Epithelial cell of alveolus of lung (primary cell): ENCODE measurements at places on chromosomes 7 and 10. TPM values are rescaled to one million over a fixed set of nuclear protein-coding genes. Genes with fewer than 3 reads are reported as not detected.

The UBTD1 gene
- total RNA-seq, result 27.5 and 32.8 TPM in 2 replicates

The BTBD16 gene
- not detected in 2 replicates for total RNA-seq

The PRSS58 gene
- not detected in 2 replicates for total RNA-seq

The ATRNL1 gene
- 0.56 and 1.7 TPM in 2 replicates for total RNA-seq

The CDHR1 gene
- total RNA-seq, result 0.52 TPM in 1 of 2 replicates, not detected in the other

The AKR1D1 gene
- total RNA-seq, result not detected in 2 replicates

The FAS gene
- total RNA-seq, result 17.8 and 35.1 TPM in 2 replicates

The IL6 gene
- total RNA-seq, result 0.40 and 28.8 TPM in 2 replicates

The PDAP1 gene
- 97.0 and 105 TPM in 2 replicates for total RNA-seq

The COL17A1 gene
- total RNA-seq, result 1.0 and 7.5 TPM in 2 replicates

The TAS2R4 gene
- under 0.01 and 0.88 TPM in 2 replicates for total RNA-seq

The ASAH2B gene
- total RNA-seq, result 3.8 and 4.9 TPM in 2 replicates

The TMEM139 gene
- 0.39 TPM in 1 of 2 replicates, not detected in the other for total RNA-seq

The GIMAP2 gene
- 1.0 and 2.1 TPM in 2 replicates for total RNA-seq

The NDUFB2 gene
- 180 and 270 TPM in 2 replicates for total RNA-seq

The HOGA1 gene
- total RNA-seq, result 0.13 and 0.48 TPM in 2 replicates

The NIPSNAP2 gene
- 50.3 and 77.5 TPM in 2 replicates for total RNA-seq

The PRR15 gene
- total RNA-seq, result 0.16 and 4.5 TPM in 2 replicates

The HELLS gene
- 24.2 and 27.9 TPM in 2 replicates for total RNA-seq

The WEE2 gene
- total RNA-seq, result not detected in 2 replicates

The SPDYE2 gene
- not detected in 2 replicates for total RNA-seq
